Common myeloid progenitor, CD34-positive (primary cell): ENCODE measurements at places on chromosomes 3 and 15.

DNA sequence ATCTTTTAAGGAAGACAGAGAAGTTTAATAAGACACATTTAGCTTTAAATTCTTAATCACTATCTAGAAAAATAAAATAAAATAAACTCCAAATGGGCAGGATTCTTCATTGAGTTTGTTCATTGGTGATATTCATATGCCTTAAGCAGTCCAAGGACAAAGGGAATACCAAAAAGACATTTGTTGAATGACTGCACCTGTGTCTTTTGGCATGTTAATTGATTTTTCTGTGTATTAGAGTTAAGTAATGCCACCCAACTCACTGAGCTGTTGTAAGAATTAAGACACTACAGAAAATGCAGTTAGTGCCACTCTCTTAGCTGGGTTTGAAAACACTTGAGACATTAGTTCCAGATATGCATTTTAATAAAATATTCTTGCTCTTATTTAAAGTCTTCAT, 683.6 kb upstream of the ROBO1 start:
- no peak for DNase-seq

DNA sequence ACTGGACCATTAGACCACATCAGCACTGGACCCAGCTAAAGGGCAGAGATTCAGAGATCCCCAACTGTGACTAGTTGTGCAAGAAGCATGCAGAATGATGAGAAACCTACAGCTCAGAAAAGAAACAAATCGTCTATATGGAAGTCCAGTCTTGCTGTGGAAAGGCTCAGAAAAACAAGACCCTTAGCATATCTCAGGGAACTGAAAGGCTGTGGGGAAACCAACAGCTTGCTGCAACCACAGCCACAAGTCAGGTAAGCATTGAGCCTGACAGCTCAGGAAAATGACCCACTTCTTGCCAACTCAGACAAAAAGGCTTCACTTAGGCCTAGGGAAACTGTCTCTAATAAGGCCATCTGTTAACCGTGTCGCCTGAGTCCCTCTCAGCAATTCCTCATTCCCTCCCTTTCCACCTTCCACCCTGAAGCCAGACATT, 145.6 kb downstream of the LSAMP start:
- DNase-seq, result no peak

DNA sequence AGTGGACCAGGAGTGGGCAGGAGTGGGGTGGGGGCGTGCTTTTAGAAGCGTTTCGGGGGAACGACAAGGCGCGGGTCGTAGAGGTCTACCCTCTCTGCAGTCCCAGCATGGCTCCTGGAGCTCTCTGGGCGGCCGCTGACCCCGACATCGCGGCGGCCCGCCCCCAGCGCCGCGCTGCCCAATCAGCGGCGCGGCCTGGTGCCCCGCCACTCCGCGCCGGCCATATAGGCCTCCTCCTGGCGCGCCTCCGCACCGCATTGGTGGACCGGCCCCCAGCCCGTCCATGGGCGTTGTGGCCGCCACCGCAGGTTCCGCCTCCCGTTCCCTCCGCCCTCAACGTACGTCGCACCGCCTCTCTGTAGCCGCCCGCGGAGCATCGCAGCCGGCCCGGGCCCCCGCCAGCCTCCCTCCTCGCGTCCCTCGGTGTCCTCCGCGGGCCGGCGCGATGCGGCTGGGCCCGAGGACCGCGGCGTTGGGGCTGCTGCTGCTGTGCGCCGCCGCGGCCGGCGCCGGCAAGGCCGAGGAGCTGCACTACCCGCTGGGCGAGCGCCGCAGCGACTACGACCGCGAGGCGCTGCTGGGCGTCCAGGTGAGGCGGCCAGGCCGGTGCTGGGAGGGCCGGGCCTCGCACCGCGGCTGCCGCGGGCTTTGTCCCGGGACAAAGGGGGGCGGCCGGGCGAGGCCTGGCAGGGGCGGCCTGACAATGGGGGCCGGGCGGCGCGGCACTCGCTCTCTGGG, at the start of gene RCN2:
Gene RCN2, plus strand, starts transcription at position 353 of the 738 bp plus-strand sequence. Its CDS starts 93 bp downstream, at position 446.
- DNase-seq, result peak; percentile 96

GRCh38 chr3:155852341-155852740, 1.9 kb downstream of the SLC33A1 start:
- DNase-seq, result no peak

DNA sequence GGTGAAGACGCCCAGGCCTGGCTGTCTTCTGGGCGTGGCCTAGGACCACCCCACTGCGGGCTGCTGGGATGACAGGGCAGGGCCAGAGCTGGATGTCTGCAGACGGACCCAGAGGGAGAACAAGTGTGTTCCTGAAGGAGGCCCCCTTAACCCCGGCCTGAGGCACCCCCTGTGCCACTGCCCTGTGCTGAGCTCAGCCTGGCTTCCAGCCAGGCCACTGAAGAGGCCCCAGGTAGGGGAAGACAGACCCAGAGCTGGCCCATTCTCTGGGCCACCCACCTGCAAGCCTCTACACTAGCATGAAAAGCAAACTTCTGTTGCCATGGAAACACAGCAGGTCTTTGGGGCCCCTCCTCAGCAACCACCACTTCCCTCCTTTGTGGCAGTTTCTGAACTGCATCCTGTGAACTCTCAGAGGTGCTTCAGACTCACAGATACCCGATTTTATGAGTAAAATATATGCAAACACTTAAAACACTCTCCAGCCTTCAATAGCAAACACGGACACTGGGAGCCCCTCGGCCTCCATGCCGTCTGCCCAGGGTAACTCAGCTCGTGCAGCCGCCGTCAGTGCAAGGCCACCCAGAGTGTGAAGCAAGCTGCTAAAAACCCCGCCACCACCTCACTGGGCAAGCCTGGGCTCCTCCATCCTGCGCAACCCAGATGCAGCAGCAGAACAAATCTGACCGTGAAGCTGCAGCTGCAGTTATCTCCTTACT, 42.5 kb downstream of the CMTM6 start:
- DNase-seq, result peak; percentile 96

- DNase-seq, result no peak
Observed at GRCh38 chr15:59830098-59830497, 141.0 kb upstream of the BNIP2 start.

DNA sequence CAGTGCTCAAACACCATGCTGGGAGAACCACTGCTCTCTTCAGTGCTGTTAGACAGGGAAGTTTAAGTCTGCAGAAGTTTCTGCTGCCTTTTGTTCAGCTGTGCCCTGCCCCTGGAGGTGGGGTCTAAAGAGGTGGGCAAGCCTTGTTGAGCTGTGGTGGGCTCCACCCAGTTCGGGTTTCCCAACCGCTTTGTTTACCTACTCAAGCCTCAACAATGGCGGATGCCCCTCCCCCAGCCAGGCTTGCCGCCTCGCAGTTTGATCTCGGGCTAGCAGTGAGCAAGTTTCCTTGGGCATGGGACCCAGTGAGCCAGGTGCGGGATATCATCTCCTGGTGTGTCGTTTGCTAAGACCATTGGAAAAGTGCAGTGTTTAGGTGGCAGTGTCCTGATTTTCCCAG, 670.2 kb upstream of the ALCAM start:
- no peak for DNase-seq

- no peak for DNase-seq
Observed at GRCh38 chr3:168272343-168272985, 176.7 kb upstream of the GOLIM4 start.

GRCh38 chr3:26118165-26118564, 328.3 kb downstream of the OXSM start:
- DNase-seq, result no peak

DNA sequence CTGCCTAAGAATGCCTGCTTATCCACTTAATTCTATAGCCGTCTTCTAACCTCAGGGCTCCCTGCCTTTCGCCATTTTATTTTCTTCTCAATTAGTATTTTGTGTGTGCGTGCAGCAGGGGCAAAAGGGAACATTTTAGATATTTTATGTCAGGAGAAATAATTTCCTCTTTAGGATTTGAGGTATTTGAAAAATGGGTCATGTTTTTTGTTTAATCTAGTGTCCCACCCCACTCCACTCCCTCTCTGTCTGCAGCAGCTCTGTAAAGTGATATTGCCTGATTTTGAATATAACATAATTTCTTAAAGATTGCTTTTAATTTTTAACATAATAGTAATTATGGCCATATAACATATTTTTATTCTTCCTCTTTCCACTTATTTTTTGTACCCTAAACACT, 593.2 kb upstream of the DPPA4 start:
- no peak for DNase-seq

- DNase-seq, result no peak
Observed at GRCh38 chr3:197810901-197811300, 19.8 kb downstream of the LRCH3 start.

GRCh38 chr15:96334705-96335410, 4.4 kb downstream of the NR2F2 start:
- no peak for DNase-seq

DNA sequence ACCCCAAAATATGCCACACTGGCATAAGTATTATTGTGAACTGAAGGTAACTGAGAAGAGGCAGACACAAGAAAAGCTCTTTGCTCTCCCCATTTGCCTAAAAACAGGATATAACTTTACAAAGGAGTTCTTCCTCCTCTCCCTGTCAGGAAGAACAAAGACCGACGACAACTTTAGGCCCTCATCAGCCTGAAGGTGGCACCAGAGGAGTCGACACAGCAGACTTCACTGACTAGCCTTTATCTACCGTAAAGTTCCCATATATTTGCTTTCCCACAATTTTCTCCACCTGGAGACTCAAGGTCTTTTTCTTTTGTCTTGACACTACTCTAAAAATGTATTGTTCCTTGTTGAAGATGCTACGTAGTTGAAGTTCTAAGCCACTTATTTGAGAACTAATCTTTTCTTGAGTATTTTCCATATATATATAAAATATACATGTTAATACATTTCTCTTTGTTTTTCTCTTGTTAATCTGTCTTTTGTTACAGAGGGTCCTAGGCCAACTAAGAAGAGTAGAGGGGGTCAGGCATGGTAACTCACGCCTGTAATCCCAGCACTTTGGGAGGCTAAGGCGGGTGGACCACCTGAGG, 16.2 kb upstream of the XIRP1 start:
- peak; percentile 49 for DNase-seq

- no peak for DNase-seq
Observed at GRCh38 chr3:93910097-93910496, 63.6 kb downstream of the PROS1 start.

DNA sequence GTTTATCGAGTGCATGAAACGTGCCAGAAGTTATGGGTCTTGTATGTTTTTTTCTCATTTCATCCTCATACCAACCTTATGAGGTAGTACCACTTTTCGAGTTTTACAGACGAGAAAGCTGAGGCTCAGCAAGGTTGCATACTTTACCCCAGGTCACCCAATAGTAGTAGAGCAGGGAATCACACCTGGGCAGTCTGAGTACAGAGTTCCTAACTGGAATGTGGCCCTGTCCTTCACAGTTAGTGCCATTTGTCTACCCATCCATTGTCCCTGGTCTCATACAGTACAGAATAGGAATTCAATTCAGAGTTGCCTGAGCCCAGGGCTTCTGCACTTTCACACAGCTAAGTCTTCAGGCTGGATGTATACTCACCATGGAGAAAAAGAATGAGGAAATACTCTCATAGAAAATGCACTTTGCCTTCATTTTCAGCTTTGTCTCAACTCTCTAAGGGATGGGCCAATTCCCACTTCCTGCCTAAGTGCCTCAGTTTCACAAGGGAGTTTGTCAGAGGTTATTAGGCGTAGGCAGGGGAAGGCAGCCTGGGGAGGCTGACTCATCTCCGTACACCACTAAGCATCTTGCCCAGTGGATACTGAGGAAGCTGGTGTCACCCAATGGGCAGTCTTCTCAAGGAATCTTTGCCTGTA, 93.2 kb downstream of the TMEM212 start:
- DNase-seq, result no peak

GRCh38 chr3:126753191-126754160, 49.4 kb downstream of the CHCHD6 start:
- DNase-seq, result no peak

DNA sequence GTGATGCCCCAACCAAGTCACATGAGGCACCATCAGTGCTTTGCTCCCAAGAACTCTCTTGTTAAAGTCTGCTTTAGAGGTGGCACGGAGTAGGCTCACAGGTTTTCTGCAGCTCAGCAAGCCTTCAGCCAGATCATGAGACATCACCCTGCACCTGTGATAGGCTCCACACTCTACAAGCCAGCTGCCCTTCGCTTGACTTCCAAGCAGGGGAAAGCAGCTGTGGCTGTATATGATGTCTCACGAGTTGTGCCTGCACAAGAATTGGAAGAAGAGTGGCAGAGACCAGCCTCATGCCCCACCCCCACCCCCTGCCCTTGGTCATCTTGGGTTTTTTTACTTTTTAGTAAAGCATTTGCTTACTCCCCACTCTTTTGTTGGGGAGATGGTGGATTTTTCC, 22.5 kb downstream of the MRPS11 start:
- DNase-seq, result no peak

GRCh38 chr3:176992565-176992964, 204.7 kb downstream of the TBL1XR1 start:
- no peak for DNase-seq

GRCh38 chr15:63727542-63727941, 106.2 kb downstream of the HERC1 start:
- no peak for DNase-seq

DNA sequence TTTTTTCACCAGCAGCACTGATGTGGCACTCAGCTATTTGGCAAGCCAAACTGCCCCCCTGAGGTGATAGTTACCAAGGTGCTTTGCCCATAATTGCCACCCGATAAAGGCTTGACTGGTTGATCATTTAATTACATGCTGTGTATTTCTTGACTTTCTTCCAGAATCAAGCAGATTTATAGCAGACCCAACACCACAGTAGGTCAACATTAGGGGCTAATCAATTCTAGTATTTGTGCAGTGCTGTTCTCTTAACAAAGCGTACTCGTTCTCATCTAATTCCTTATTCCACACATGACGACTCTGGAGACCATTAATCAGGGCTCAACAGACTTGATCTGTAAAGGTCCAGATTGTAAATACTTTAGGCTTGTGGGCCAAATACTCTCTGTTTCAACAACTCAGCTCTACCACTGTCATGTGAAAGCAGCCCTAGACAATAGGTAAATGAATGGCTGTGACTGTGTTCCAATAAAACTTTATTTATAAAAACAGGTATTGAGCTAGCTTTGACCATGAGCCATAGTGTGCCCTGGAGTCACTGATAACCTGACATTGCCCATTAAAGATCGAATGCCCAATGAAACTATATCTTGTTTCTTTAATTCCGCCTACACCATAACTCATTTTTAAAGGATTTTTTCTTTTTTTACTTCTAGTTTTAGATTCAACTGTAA, 119.1 kb upstream of the TMC3 start:
- DNase-seq, result no peak

DNA sequence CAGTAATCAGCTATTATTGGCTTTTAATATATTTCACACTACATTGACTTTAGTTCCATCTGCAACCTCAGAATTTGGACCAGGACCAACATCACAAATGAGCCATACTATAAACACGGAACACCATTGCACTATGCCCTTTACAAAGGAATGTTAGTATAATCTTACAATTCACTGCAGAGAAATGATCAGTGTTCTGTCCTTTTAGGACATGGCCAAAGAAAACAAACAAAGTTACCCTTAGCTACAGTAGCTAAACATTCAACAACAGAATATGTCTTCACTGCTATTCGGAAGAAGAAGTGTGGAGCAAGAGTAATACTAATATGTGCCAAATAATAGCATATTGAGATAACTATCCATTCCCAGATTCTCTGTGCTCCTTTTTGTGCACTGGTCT, 90.4 kb downstream of the NAALADL2 start:
- DNase-seq, result no peak

GRCh38 chr3:172181932-172182586, 142.7 kb downstream of the FNDC3B start:
- DNase-seq, result no peak
